ENCODE measurements at places on chromosomes 2 and 18.
A peak's percentile ranks its signal among the peaks of the same experiment; 100 is the strongest.

GRCh38 chr2:207766697-207767460 is 2.8 kb downstream of the FZD5 start:
- no peak for DNase-seq

GRCh38 chr18:10147752-10148151 is 233.9 kb downstream of the VAPA start:
- no peak for DNase-seq

- no peak for DNase-seq
These were observed 102.4 kb downstream of the TRIB2 start for GRCh38 chr2:12819103-12819475.

GRCh38 chr2:30336978-30337841 is 105.9 kb downstream of the LBH start:
- DNase-seq, result peak; percentile 52

DNA sequence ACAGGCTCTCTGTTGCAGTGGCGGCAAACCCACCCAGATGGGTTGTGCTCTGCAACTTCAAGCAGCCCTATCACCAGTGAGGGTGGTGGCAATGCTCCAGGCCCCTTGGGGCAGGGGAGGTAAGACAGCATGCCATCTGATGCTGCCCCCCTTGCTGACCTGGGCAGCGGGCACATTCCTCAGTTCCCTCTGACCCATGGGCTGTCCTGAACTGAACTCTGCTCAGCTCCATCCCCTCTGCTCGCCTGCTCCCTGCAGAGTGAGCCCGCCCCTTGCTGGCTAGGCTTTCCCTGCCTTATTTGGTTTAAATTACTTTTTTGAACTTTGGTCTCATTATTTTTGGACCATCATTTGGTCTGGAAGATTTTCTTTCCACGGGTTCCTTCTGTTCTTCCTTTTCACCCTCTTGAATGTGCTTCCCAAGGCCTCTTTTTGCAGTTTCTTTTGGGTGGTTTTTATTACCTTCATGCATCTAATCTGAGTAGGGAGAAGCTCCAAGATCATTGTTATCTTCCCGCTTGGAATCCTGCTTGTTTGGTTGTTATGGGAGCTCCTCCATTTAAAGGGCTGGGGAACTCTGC is 565.4 kb downstream of the TNS1 start:
- DNase-seq, result no peak

DNA sequence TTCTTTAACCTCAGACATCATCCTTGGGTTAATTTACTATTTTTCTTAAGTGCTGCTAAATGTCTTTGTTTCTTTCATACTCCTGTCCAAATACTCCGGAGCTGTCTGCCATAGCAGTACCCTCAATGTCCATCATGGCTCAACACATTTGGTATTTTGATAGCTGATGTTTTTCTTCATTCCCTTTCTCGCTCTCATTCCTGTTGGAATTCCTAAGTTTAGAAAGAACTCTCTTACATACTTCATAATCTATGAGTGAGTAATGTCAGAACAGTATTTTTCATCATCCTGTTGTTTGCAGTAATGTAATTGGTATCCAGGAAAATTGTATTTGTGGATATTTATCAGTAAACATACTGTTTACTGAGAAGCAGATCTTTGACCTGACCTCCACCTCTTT is 282.9 kb downstream of the PTGR3 start:
- no peak for DNase-seq

DNA sequence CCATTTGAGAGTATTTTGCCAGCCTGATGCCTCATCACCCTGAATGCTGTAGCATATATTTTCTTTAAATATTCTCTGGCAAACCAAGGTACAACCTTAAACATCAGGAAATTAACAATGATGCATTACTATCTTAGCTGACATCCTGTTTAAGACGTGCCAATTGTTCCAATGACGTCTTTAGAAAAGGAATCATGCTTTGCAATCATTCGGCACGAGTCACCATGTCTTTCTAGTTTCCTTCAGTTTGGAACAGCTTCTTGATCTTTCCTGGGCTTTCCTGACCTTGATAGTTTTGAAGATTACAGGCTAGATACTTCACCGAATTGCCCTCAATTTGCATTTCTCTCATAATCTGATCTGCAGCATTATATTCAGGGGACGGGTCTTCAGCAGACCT is 88.2 kb upstream of the GLI2 start:
- DNase-seq, result no peak

DNA sequence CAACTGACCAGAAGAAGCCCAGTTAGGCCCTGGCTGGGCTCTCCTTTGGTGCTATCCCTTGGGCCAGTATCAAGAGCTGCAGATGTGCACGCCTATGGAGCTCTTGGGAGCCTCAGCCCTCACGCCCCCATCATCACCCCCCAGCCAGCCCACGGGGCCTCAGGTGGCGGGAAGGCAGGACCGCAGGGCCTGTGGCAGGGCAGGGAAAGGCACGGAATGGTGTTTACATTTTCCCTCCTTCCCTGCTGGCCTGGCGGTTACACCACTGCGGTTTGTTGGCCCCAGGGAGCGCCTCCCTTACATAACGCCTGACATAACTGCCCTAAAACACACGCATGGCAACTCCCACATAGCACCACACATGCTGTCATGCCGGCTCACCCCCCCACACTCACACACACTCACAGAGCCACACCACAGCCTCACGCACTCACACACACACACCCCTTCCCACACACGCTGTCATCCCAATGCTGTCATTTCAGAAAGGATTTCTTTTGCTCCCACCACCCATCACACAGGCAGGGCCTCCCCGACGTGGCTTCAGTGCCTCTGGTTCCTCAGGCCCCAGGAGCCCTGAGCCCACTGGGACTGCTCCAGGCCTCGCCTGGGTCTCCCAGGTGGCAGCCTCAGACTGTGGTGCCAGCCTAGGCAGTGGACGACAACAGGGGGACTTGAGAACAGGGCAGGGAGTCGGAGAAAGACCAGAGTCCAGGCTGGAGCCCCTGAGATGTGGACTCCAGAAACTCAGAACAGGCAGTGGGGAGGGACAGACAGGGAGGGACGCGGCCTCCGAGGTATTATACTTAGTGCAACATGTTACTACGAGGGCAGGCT is 15.7 kb downstream of the ZFP36L2 start:
- DNase-seq, result no peak

DNA sequence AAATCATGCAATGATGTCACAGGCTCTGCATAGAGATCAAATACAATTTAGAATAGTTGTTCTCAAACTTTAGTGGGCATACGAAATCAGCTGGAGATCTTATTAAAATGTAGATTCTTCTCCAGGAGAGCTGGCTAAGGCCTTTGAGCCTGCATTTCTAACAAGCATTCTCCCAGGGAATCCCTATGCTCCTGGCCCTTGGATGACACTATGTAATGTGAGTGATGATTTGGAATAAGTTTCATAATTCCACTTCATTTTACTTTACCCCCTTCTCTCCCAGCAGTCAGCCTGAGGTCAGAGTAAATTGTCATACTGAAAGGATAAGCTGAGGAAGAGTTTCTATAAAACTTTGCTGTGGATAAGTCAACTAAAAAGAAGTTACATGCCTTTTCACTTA is 189.1 kb downstream of the UBE2E3 start:
- no peak for DNase-seq

- DNase-seq, result no peak
These were observed 11.5 kb downstream of the IGFBP5 start for GRCh38 chr2:216683846-216684245.

DNA sequence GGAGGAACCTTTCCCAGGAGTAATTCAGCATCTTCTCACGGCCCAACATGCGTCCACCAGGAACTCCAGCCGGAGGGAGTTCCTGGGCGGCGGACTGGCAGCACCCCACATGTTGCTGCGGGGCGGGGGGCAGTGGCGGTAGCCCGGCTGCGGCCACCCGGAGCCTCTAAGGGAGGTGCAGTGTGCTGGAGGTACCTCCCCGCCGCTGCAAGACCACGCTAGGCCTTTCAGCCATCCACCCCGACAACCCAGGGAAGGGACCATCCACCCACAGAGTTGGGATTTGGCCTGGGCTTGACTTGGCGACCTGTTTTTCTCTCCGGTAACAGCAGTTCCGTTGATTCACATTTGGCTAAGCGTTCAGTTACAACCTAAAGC is 625 bp downstream of the LYPD6 start:
- DNase-seq, result no peak

DNA sequence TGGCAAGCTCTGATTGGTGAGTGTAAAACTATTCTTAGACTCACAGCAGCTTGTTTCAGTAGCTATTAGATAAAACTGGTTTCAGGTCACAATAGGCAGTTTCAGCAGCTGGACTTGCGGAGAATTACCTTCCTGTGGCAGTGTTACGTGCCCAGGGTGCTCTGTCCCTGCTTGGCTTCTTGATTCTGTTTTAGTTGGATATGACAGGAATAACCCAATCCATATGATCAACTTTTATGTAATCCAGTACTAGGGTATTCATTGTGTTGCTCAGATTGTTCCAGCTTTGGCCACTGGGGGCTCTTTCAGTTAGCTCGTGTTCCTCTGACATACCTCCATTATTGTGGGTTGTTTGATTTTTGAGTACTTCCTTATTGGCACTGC is 43.1 kb downstream of the INPP4A start:
- DNase-seq, result no peak

GRCh38 chr18:57014772-57015413 is 132.0 kb upstream of the BOD1L2 start:
- no peak for DNase-seq

GRCh38 chr18:56716692-56717146 is 65.6 kb downstream of the WDR7 start:
- no peak for DNase-seq

GRCh38 chr2:171909266-171909665 is 13.0 kb upstream of the HAT1 start:
- no peak for DNase-seq

DNA sequence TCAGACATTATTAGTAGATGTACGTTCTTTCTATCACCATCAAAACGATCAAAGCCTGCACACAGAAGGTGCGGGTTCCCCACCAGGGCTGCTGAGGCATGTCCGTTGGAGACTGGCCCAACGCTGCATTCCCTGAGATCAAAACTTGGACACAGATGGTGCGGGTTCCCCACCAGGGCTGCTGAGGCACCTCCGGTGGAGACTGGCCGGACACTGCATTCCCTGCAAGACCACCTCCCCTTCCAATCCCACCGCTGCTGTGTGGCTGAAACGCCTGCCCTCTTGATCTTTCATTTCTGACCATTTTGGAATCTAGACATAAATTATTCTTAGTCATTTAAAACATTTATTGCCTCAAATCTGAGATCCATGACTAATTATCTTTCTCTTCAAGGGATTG is 254.2 kb upstream of the SALL3 start:
- no peak for DNase-seq

DNA sequence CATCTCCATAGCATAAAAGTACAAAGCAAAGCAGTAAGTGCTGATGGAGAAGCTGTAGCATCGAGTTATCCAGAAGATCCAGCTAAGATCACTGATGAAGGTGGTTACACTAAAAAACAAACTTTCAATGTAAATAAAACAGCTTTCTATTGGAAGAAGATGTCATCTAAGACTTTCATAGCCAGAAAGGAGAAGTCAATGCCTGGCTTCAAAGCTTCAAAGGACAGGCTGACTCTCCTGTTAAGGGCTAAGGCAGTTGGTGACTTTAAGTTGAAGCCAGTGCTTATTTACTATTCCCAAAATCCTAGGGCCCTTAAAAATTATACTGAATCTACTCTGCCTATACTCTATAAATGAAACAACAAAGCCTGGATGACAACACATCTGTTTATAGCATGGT is 44.0 kb downstream of the METTL8 start:
- no peak for DNase-seq

DNA sequence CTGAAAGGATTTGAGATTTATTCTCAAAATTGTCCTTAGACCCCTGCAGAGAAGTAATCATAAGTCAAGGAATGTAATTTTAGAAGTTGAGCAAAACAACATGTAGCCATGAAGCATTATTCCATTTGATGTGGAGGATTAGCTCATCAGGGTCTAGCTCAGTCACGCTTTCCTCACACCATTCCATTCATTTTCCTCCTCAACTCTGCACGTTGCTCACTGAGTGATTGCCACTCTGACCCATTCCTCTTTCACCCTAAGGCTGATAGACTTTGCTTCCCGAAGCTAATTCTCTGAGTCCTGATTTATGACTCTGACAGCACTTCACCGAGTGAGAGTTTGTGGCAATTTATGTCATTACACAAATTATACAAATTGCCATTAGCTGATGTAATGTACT is 820.6 kb upstream of the PIK3C3 start:
- DNase-seq, result no peak

GRCh38 chr2:58271826-58272225 is 30.7 kb upstream of the FANCL start:
- no peak for DNase-seq

DNA sequence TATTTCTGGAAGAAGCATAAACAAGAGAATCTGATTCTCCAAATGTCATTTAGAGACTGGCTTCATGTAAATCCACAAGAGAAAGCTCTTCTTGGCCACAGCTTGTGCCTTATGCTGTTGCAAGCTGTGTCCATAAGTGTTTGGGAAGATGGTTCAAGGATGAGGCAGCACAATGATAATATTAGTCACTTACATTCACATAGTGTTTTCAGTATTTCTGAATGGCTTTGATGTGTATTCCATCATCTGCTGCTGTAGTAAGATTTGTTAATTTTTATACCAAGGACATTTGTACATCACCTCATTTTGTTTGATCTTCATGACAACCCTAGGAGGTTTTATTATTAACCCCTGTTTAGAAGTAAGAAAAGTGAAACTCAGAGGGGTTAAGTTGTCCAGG is 29.9 kb downstream of the CREG2 start:
- no peak for DNase-seq

- DNase-seq, result no peak
These were observed 4.8 kb downstream of the PJVK start for GRCh38 chr2:178455947-178456346.

DNA sequence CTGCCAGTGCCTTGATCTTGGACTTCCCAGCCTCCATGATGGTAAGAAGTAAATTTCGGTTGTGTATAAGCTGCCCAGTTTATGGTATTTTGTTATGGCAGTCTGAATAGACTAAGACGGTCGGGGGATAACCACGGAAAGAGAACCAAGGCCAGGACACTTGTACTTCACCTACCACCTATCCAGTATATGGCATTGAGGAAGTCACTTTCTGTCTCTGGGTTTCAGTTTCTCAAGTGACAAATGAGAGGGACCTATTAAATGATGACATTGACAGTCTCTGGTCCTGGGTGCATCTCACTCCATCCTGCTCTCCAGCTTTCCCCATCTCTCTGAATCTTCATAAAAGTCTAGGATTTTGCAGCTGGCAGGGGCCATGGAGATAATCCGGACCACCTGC is 183.8 kb upstream of the MSH6 start:
- no peak for DNase-seq

DNA sequence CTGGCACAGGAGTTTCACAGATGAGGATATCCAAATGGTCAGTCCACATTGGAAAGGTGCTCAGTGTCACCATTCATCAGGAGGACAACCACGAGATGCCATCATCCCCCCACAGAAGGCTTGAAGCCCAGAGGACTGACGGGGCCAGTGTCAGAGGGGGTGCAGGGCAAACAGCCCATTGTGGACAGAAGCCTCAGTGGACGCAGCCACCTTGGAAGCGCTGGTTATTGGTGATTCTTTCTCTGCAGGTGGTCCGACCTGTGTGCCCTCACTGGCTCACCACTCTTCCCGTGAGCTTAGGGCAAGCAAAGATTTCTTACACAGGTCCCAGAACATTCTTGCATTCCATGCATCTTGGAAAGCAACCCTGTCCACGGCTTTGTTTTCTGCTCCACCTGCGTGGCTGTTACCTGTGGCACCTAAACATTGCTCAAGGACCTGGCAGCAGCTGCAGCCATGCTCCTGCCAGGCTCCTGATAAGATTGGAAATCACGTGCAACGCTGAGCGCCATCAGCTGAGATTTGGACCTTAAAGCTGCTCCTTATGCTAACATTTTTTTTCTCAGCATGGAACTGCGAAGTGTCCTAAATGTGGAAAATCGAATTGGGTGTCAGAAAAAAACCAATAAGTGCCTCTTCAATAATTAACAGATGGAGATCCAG is 110.9 kb upstream of the CTDP1 start:
- no peak for DNase-seq
